ENCODE measurements at places on chromosomes 1 and 21.

- no peak for DNase-seq
Measured at GRCh38 chr1:36463463-36463802, 751 bp downstream of the MRPS15 start.

DNA sequence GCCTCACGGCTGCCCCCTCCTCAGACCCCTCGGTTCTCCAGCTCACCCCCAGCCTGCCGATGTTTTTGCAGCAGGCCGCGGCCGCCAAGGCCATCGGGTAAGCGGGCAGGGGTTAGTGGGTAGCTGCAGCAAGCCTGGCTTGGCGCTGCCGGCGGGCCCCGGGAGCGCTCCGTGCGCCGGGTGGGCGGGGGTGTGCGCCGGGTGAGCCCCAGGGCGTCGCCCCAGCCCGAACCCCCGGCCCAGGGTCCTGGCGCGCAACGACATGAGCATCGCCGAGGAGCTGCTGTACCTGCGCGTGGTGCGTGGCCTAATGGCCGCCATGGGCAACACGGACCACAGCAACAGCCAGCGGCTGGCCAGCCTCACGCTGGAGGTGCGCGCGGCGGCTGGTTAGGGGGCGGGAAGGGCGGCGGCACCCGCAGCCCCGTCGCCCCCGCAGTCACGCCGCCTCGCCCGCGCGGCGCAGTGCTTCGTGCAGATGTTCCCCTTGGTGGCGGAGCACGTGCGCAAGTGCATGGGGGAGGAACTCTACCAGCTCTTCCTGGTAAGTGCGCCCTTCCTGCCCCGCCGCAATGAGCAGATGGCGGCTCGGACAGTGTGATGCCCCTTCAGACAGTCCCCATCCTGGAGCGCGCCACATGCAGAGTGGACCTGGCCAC is 6.5 kb downstream of the RNU5D-1 start:
- DNase-seq: no peak

DNA sequence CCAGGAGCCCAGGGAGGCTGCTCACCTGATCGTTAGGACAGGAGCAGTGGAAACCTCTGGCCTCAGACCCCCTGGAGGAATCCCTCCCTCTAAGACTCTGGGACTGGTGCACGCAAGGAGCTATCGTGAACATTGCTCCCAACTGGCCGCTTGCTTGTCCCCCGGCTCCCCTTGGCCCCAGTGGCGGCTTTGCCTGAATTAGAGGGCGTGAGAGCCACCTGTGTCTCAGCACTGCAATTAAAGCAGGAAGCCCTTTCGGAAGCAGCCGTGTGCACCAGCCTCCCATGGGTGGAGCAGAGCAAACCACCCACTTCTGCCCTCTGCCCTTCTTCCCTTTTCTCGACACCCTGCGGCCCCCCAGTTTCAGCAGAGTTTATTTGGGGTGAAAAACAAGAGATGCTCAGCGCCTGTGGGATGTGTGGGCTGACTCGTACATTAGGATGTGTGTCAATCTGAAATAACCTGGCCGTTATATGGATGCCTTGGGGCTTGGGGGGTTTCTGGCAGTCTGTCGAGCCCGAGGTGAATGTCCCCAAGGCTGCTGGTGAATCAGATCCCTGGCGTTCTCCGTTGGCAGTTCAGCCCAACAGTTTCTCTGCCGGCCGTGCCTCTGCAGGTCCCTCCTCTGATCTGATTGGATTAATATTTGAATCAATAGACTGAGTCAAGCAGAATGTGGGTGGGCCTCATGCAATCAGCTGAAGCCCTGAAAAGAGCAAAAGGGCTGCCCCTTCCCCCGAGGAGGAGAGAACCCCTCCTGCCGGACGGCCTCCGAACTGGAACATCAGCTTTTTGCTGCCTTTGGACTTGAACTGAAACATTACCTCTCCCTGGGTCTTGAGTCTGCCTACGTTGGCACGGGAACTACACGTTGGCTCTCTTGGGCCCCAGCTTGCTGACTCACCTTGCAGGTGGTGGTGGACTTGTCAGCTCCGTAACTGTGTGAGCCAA is 7.3 kb upstream of the UMODL1 start:
- peak; percentile 72 for DNase-seq

DNA sequence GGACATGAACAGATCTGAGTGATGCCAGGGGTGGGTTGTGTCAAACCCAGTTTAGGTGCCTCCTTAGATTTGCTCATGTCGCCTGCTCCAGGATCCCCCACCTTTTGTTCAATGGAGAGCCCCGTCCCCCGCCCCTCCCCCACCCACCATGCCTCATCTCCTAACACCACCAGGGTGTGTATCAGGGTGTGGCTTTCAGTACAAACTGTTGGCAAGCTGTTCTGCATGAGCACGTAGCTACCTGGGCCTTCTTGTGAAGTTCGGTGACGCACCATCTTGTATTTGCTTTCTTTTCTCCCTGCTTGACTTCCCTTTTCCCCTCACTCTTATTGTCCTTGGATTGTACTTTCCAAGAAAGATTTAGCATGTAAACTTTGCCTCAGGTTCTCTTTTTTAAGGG is 94.8 kb downstream of the EBNA1BP2 start:
- no peak for DNase-seq

DNA sequence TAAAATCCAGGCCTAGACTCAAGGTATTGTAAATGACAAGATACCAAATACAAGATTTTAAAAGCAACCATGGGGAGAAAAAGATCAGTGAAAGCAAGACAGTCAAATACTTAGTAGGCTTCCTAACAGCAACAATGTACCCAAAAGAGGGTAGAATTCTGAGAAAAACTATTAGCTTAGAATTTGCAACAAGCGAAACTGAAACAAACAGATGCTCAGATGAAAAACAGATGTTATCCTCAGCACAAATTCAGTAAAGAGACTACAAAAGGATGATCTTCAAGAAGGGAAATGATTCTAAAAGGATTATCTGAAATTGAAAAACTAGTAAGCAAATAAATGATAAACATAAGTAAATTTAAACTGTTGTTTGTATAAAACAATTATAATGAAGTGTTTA is 40.0 kb downstream of the PDC start:
- DNase-seq: no peak

DNA sequence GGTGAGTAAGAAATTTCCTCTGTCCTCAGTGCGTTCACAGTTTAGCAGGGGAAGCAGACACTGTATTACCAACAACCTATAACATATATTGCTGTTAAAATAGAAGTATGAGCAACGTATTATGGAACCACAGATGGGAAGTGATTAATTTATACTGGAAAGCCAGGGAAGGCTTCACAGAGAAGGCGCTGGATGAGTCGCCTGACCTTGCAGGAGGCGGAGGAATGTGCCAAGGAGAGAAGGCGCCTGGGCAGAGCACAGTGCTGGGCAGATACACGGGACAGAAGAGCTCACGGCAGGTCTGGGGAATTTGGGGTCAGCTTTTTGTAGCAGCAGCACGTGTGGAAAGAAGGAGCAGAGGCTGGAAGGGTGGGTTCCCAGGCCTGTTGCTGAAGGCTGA is 116.3 kb downstream of the DHRS3 start:
- no peak for DNase-seq

DNA sequence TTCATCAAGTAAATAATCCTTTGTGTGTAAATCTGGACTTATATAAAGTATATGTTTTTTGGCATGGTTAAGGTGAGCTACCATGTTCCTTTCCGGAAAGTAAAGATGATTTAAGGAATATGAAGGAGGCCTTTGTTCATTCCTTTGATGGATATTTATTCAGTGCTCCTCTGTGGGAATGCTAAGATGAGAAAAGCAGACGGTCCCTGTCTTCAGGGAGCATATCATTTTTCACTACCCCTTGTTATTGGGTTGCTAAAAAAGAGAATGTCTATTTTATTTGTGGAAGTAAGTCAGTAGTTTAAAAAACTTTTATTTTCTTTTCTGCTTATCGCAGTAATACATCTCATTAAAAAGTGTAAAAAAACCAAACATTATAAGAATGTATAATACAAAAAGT is 35.1 kb upstream of the CNN3 start:
- DNase-seq: no peak

GRCh38 chr21:45417256-45417950 is 12.4 kb downstream of the COL18A1 start:
- DNase-seq: no peak

GRCh38 chr21:38910390-38911067 is 104.8 kb downstream of the ETS2 start:
- no peak for DNase-seq

- DNase-seq: no peak
Measured at GRCh38 chr1:244896550-244896949, 32.2 kb upstream of the HNRNPU start.

- DNase-seq: no peak
Measured at GRCh38 chr1:160472112-160472511, 50.9 kb downstream of the SLAMF6 start.

- peak; percentile 53 for DNase-seq
Measured at GRCh38 chr1:39639305-39640130, at the start of gene HEYL. Gene HEYL (minus strand): TSS chr1:39639643. CDS start chr1:39639625, 18 bp downstream.

DNA sequence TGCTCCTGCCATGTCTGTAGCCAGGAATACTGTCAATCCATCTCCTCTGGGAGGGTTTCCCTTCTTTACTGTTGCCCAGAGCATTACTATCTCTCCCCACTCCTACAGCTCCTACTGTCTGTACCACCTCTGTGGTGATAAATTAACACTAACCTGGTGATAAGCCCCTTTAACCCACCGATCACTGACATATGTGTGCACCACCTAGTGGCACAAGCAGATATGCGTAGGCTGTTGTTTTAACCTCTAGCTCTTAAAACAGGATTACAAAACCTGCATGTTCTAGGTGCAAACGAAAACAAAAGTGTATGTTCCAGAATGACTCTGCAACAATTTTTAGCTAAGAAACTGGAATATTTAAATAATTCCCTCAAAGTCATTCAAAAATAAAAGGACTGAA is 93.9 kb upstream of the BEND5 start:
- DNase-seq: no peak

- no peak for DNase-seq
Measured at GRCh38 chr1:167430849-167431242, 87.5 kb downstream of the CD247 start.

DNA sequence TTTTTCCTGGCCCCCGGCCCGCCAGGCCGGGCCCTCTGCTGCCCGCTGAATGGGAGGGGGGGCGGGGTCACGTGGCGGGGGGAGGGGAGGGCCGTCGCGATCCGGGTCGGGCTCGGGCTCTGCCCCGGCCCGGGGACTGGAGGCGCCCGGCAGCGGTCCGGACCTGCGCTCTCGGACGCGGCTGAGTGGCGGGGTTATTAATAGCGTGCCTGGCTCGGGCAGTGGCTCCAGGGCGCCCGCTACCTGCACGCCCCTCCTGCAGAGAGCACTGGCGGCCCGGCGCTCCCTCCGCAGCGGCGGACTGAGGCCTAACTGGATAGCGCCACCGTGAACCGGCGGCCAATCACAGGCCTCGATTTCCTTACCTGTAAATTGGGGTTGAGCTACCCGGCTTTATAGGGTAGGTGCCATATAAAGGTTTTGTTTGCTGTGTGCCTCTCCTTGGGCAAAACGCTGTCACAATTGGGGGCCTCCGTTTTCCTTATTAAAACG is 28.1 kb downstream of the AHDC1 start:
- no peak for DNase-seq

- no peak for DNase-seq
Measured at GRCh38 chr21:27219068-27219467, 252.2 kb upstream of the ADAMTS5 start.

GRCh38 chr1:95197616-95198252 is 36.3 kb upstream of the RWDD3 start:
- no peak for DNase-seq

DNA sequence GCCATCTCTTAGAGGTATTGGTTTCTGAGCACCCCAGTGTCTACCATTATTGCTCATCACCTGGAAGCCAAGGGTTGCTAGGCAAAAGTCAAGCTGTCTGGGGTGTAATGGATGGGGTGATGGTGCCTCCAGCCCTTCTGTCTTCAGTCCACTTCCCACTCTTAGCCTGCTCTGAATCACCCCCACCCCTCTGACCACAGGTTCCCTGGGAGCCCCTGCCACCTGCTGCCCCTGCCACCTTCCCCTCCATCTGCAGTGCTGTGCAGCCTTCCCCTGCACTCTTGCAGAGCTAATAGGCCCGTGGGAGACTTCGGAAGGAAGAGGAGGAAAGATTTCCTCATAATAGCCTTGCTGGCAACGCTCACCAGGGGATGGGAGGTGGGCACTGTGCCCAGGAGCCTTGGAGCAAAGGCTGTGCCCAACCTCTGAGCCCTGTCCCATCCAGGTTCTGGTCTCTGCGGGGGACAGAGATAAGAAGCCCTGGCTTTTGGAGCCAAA is 35.5 kb downstream of the CAPN2 start:
- DNase-seq: no peak

GRCh38 chr1:175976865-175977642 is 230.0 kb downstream of the COP1 start:
- DNase-seq: no peak

DNA sequence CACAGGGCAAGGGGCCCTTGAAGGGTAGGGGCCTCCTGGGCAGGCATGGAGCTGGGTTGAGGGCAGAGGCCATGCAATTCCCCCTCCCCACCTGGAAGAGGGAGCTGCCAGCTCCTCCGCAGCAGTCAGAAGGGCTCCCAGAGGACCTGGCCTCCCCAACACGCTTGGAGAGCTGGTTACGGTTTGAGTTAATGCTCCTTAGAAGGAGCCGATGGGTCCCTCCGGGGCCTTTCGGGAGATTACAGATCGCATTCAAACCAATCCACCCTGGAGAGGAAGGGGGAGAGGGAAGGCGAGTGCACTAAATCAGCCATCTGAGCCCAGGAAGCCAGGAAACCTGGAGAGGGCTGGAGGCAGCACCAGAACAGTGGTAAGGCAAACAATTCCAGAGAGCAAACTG is 106.3 kb upstream of the CSF3R start:
- no peak for DNase-seq
